ENCODE measurements at places on chromosomes 16 and 17.

GRCh38 chr17:14641117-14641516, 340.2 kb downstream of the HS3ST3B1 start:
- no peak for DNase-seq

- no peak for DNase-seq
Observed at GRCh38 chr17:80328634-80329380, 68.2 kb downstream of the RNF213 start.

DNA sequence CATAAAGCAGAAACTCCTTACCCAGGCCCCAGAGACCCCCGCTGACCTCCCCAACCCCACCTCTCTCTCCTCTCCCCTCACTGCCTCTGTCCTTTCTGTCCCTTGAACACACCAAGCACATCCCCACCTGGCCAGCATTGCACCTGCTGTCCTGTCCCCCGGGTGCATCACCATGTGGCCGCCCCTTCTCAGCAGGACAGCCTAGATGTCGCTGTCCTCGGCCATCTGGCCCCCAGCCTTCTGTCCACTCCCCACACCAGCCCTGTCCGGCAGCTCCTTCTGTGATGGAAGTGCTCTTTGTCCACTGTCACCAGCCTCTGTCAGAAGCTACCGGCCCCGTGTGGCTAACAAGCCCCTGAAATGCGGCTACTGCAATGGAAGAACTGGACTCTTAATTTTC, 12.3 kb upstream of the MPRIP start:
- DNase-seq: no peak

DNA sequence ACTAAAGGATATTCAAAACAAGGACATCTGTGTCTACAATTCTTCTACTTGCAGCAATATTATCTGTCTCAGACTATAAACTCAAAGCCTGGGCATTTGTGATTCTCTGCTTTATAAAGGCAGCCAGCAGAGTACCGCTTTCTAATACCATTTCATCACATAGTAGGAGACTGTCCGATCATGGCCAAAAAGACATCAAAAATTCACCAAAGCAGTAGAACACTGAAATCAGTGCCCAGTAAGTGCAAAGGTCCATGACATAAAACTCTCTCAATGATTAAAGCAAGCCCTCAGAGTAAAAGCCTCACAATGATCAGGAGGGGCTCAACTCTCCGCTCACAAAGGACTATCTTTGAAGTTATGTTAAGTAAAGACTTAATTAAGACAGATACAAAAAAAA, 23.0 kb downstream of the ERN1 start:
- DNase-seq: no peak

- DNase-seq: no peak
Observed at GRCh38 chr16:85863384-85863774, 35.6 kb upstream of the IRF8 start.

GRCh38 chr17:39104657-39105056, 46.8 kb downstream of the PLXDC1 start:
- no peak for DNase-seq

- DNase-seq: no peak
Observed at GRCh38 chr16:85612801-85613603, at the start of gene GSE1. GSE1 (plus strand) TSS chr16:85613322; CDS start chr16:85613392, 70 bp downstream.

DNA sequence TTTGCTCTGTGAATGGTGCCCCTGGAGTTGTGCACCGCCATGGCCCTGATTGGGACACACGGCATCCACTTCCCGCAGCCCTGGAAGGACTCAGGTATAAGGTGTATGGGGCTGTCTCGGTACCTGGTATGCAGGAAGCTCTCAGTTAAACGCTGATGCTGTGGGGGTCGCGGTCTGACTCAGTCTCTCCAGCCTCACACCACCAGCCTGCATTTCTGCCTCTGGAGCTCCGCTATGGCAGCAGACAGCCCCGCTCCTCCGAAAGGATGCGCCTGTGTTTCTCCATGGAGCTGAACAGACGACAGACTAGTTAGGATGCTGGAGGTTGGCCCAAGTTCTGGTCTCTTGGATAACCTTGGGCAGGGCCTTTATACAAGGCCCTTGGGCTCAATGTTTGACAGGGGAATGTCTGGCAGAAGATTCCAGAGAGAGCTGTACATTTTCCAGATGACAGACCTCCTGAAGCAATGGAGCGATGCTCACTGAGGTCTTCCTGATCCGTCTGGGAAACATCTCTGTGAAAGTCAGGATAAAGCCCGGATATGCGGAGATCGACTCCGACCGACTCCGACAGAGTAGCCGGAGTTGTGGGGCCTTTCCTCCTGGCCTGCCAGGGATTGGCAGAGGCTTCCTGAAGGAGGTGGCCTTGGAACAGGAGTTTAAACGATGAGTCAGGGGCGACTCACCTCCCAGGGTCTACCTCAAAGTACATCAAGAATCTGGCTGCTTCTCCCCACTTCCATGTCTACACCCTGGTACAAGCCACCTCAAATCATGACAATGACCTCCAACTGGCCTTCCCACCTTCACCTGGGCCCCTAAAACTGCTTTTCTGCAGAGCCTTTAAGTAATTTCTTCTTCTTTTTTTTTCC, 21.9 kb upstream of the BCAR1 start:
- no peak for DNase-seq

DNA sequence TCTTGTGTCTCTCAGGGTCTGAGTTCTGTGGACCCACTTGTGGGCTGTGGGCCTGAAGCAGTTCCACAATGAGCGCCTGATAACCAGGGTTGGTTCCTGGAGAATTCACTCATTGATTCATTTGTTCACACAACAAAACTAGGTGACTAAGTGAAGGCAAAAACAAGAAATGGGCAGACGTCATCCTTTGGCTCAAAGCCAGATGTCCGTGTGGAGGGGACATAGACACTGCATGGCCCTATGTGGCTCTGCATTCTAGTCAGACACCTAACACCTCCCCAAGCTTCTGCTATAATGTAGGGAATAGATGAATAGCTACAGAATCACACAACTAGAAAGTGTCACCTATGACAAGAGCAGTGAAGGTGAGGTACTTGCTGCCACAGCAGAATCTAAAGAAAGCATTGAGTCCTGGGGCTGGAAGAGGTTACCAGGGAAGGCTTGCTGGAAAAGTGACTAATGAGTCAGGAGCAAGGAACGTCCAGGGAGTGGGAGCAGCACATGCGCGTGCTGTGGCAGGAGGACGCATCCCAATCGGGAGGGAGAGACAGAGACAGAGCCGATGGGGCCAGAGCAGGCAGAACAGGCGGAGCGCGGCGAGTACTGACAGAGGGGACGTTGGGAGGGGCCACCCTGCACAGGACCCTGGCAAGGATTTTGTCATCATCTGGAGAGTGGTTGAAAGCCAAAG, 58.9 kb downstream of the CES1 start:
- DNase-seq: no peak

DNA sequence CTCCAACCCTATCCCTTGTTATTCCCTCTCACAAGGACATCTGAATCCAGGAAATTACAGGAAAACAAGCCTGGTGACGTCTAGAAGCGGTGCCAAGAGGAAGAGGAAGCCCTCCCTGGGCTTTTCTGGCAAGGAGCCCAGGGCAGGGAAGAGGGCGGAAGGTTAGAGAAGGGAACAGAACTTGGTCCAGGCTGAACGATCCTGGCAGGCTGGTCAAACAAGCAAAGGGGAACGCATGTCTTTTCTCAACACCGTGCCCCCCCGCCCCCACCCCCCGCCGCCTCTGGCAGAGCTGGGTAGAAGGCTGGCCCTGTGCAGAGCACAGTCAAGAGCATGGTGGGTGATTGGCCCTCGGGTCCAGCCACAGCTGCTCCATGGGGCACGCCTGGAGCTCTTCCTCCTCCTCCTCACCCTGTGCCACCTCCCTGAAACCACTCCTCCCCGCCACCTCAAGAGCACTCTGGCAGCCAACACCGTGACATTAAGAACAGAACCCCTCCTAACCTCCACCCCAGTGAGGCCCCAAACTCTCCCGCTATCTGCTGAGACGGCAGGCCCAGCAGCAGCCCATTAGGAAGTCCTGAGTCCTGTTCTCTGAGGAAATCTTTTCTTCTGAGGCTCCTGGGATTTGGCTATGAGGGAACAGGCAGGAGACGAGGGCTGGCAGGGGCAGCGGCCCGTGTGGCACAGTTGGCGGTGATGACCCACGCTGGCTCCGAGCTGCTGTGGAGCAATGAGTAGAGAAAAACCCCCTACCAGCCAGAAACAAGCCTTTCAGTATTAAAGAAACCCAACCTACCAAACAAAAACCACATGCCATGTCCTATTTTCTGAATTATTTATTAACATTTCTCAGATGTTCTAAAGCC, 7.3 kb downstream of the C16orf86 start:
- DNase-seq: no peak

DNA sequence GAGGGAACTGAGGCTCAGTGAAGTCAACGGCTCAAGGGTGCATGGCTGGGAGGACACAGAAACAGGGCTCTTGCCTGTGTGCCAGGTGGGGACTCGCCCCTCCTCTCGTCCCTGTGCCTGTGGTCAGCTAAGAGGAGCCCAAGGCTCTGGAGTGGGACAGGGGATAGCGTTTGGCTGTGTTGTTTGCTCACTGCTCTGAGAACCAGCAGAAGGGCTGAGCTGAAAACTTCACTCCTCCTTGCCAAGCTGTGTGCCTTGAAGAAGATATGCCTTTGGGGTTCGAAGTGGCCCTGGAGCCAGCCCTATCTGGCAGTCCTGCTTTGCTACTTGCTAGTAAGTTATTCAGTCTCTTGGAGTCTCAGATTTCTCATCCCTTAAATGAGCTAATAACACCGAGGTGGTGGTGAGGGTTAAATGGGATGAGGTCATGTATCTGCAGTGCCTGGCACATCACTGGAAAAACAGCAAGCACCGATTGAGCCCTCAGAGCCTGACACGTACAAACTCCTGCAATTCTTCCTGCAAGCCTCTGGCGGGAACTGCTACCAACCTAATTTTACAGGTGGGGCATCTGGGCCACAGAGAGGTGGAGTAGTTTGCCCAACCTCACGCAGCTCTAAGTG, 17.7 kb downstream of the FOXL1 start:
- no peak for DNase-seq

DNA sequence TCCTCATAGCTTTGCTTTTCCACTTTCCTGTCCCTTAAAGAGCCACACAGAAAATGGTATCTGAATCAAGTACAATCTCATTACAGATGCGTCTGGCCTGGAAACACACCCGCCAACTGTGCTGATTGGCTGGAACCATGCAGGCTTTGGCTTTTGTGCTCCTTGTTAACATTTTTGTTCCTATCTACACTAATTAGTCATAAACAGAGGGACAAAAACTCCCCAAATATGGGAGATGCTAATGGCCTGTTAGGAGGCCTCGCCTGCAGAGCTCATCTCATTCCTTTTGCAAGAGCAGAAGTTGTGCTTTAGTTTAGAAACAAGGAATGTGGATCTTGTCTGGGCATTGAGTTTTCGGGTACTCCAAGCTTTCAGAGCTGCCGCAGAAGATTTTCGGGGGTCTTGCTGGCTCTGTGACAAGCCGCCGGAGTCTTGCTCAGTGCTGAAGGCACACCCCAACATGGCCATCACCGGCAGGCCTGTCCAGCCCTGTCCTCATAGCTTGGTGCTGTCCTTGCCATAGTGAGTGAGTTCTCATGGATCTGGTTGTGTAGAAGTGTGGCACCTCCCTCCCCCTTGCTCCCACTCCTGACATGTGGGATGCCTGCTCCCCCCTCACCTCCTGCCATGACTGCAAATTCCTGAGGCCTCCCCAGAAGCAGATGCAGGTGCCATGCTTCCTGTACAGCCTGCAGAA, 69.8 kb downstream of the METRNL start:
- DNase-seq: no peak

DNA sequence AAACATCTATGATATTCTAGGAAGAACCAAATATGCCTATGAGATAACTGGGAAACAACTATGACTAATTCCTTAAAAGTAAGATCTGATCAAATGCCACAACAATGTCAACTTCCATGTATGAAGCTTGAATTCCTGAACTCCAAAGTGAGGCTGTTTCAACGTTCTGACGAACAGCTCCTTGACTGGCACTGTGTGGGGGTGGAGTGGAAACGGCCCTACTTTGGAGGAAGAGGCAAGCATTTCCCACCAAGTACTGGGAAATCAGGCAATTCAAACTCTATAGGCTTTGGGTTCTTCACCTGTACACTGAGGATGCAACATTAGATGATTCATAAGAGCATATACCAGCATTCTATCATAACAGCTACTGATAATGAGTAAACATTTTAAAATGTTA, 187.2 kb downstream of the CDK5R1 start:
- no peak for DNase-seq

GRCh38 chr17:10888858-10889257, 51.0 kb upstream of the PIRT start:
- DNase-seq: no peak

DNA sequence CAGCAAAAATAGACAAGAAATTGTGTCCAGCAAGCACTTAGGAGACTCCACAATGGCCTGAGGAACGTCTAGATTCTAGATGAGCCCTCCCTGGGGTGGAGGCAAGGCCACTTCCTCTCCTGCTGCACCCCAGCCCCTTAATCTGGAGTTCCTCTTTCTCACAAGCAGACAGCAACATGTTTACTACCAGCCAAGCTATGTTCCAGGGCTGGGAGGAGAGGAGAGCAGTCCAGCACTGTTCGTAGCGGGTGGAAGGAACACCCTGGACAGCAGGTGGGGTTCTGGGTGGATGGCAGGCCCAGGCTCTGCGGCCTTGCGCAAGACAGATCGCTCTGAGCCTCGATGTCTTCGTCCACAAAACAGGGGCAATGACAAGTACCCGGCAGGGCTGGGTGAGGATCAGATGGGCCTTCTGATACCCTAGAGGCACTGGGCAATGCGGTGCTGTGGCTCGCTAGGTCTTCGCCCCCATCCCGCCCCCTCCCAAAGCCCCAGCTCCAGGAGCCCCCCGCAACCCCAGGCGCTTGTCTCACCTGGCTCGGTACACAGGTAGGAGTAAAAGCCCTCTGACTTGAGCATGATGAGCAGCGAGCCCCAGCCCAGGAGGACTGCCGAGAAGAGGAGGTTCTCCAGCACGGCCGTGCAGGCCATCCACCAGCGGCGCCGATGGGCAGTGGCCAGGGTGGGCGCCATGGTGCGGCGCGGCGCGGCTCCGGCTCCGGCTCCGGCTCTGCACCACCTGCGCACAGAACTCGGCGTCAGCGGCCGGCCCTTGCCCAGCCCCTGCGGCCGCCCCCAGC, 1.3 kb downstream of the SLC43A2 start:
- no peak for DNase-seq

GRCh38 chr17:35080536-35080935, 17.0 kb upstream of the RFFL start:
- no peak for DNase-seq

DNA sequence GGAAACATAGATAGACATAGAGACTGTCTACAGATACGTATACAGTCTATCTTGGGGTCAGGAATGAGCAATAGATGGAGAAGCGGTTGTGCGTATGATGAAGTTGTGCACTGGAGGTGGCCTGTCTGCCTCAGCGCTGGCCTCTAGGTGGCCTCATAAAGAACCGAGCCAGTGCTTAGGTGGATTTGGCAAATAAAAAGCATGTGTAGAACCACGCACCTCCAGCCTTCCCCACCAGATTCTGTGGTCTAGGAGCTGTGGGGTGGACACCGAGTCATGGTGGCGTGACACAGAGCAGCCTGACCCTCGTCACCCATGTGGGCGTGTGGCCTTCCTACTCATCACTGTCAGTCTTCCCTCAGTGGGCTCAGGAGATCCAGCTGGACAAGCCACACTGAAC, 34.0 kb downstream of the PGS1 start:
- no peak for DNase-seq

DNA sequence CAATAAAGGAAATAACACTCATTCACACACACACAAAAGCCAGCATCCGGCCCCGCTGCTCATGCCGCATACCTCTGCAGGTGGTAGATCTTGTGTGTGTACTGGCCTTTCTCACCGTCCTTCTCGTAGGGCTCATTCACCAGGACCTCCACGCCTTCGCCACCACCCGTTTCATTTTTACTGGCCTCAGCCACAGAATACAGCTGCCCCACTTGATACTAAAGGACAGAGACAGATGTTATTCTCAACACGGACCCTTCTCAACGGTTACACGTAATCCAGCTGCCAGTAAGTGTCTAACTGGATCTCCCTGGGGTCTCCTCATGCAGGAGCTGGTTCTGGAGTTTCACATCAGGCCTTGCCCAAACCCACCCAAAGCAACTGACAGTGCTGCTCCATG, 9.7 kb downstream of the PITPNA start:
- no peak for DNase-seq
